CD4-positive, CD25-positive, alpha-beta regulatory T cell (primary cell): ENCODE measurements at places on chromosomes 2 and 18.

- no peak for DNase-seq
These were observed 155.6 kb upstream of the DNMT3A start for GRCh38 chr2:25497229-25497917.

- no peak for DNase-seq
These were observed 695.7 kb upstream of the POU3F3 start for GRCh38 chr2:104158191-104158590.

DNA sequence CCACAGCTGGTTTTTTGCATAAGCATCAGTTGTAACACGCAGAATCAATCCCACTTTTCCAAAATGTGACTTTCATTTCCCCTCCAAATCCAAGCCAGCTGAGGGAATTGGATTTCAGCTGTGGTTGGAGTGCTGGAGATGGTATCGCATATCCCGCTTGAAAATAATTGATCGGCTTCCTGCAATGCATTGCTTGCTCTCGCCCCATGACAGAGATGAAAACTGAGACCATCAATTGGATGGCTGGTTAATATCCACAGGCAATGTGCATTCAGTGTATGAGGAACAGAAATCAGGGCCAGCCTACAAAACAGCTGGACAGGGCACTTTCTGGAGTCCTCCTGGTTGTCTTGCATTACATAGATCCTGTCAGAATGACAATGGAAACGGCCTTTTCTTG lies 135.3 kb downstream of the MAIP1 start:
- DNase-seq = no peak

DNA sequence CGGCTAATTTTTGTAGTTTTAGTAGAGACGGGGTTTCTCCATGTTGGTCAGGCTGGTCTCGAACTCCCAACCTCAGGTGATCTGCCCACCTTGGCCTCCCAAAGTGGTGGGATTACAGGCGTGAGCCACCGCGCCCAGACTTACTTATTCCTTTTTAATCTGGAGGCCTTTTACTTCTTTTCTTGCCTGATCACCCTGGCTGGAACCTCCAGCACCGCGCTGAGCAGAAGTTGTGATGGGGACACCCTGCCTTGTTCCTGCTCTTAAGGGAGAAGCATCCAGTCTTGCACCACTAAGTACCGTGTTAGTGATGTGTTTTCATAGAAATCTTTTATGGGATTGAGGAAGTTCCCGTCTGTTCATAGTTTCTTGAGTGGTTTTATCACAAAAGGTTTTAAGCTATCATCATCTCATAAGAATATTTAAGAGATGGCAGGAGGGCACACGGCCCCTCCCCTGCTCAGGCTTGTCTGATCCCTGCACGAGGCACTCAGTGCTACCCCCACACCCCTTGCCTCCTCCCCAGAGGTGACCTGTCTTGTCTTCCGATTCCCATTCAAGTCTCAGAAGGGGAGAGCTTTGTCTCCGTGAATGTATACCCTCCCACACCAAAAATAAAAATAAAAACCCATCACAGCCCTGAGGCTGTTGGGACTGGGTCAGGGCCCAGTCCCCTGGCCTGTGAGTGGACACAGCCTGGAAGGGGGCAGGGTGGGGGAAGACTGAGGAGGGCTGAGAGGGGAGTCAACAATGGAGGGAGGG lies 65.3 kb upstream of the SMAD7 start:
- DNase-seq = no peak

GRCh38 chr2:149860276-149860921 lies 272.8 kb upstream of the MMADHC start:
- no peak for DNase-seq
